Dermis blood vessel endothelial cell (primary cell): ENCODE measurements at places on chromosomes 16 and 17.

GRCh38 chr16:10013364-10013763 lies 168.9 kb downstream of the GRIN2A start:
- DNase-seq: no peak

- DNase-seq: peak; percentile 75
These were observed 6.0 kb upstream of the GLIS2 start for GRCh38 chr16:4309833-4310266.

- DNase-seq: no peak
These were observed 84.3 kb downstream of the KSR1 start for GRCh38 chr17:27540318-27541101.

DNA sequence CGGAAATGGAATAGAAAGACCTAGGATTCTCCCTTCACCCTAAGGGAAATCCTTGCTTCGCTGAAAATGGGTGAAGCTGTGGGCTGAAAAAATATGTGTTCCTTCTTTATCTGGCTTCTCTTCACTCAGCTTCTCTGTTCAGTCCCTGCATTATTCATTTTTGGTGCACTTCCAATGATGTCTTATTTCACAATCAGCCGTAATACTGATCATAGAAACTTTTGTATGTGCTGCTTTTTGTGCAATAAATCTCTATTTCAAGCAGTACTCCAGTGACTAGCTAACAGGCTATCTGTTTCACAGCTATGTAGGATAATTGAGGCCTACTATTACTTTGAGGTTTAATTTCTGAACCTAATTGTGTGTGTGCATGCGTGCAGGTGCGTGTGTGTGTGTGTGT lies 144.6 kb downstream of the FOXL1 start:
- DNase-seq: no peak

GRCh38 chr16:85625053-85625452 lies 11.9 kb downstream of the GSE1 start:
- no peak for DNase-seq
